Activated naive CD8-positive, alpha-beta T cell treated with anti-CD3 and anti-CD28 coated beads for 36 hours (primary cell): ENCODE measurements at places on chromosomes 12 and 14. TPM values are rescaled to one million over a fixed set of nuclear protein-coding genes. Genes with fewer than 3 reads are reported as not detected.

Gene CLEC9A
- total RNA-seq: not detected

DNA sequence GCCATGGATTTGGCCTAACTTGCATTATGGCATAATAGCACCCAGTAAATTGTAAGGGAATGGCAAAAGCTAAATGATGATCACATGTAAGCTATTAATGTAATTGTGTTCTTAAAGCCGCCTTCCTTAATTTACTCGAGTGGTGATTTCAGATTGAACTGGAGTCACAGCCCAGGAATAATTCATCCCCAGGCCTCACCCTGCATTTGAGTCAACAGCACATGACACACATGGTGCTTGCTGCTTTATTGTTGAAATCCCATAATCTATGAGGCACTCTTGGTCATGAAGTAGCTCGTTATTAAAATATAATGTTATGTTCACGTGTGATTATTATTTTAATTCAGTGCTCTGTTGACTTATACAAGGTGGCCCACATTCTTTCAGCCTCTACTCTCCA, 547.5 kb downstream of the VRK1 start:
- H3K4me3 ChIP-seq: no peak overlapping the region
- H3K27ac ChIP-seq: no peak overlapping the region
- DNase-seq: no peak
- no peaks in the 10 kb centered on the region for H3K4me1 ChIP-seq

Gene KCNH3
- total RNA-seq: 10.2 TPM

- H3K36me3 ChIP-seq: no peaks in the 10 kb centered on the region
- no peaks in the 10 kb centered on the region for H3K27me3 ChIP-seq
- H3K27ac ChIP-seq: no peak overlapping the region
These were observed 34.4 kb upstream of the MGAT4C start for GRCh38 chr12:86290615-86291014.

Gene PLCZ1
- not detected for total RNA-seq

- peaks cover 2% of the 10 kb centered on the region for H3K4me1 ChIP-seq
- H3K27ac ChIP-seq: no peak overlapping the region
- H3K36me3 ChIP-seq: peaks cover 17% of the 10 kb centered on the region
- no peak overlapping the region for H3K4me3 ChIP-seq
These were observed 23.1 kb downstream of the EXD2 start for GRCh38 chr14:69214393-69214792.

DNA sequence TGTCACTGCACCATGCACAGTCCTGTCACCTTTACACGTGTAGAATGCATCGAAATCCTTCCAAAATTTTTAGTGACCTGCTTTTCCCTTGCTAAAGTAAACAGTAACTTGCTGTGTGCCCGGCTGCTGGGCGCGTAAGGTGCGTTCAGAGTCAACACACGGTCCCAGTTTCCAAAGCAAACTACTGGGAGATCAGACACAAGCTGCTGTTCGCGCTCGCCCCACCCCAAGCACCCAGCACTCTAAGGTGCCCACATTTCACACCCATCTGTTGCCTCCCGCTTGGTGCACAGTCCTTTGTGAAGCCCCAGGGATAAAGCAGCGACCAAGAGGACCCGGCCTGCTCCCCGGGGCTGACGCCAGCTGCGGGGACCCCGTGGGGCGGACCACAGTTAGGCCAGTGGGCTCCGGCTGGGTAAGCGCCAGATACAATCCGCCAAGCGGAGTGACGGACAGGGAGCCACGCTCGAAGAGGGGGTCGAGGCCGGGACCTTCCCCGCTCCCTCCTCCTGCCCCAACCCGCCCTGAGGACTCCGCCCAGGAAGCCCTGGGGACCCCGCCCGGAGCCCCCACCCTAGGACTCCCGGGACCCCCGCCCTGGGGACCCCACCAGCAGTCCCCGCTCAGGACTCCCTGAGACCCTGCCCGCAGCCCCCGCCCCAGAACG, 633 bp downstream of the STX2 start:
- no peaks in the 10 kb centered on the region for H3K27me3 ChIP-seq
- peak overlapping the region; percentile 39 for H3K27ac ChIP-seq
- DNase-seq: peak; percentile 37
